ENCODE measurements at places on chromosomes 2 and 18.

GRCh38 chr18:64791236-64791635 lies 642.3 kb upstream of the LINC00305 start:
- no peak for DNase-seq

DNA sequence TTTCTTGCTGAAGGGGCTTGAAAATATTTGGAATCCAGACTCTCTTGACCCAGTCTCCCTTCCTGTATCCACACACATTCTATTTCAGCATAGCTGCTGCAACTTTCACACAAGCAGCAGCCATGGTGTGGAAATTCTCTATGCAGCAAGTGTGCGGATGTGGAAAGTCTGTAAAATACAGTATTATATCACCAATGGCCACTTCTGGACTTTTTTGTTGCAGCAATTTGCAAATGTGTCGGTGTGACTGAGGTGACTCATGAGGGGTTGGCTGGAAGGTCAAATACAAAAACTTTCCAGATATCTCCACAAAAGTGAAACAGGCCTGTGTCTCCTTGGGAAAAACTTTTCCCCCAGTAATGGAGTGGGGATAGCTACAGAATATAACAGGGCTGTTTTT lies 299.3 kb upstream of the GYPC start:
- no peak for DNase-seq

GRCh38 chr2:233482616-233483015 lies 84.0 kb downstream of the USP40 start:
- DNase-seq, result no peak

DNA sequence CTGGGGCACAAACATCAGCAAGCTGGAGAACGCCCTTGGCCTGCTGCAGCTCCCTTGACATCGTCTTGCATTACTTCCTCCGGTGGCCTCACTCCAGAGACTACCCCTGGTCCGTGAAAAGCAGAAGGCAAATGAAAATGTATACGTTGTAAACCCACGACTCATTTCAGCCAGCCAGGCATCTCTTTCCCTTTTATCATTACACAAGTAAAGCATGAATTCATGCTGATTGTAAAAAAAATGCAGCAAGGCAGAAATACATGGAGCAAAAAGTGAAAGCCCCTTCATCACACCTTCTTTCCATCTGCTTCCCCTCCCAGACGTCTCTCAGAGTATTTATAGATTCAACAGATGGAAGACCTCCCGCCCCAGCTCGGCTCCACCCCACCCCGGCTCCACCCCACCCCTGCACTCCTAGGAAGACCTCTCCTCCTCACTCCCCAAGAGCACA lies 41.6 kb upstream of the RALBP1 start:
- DNase-seq, result no peak

- no peak for DNase-seq
Observed at GRCh38 chr2:28433935-28434599, 41.4 kb downstream of the FOSL2 start.

DNA sequence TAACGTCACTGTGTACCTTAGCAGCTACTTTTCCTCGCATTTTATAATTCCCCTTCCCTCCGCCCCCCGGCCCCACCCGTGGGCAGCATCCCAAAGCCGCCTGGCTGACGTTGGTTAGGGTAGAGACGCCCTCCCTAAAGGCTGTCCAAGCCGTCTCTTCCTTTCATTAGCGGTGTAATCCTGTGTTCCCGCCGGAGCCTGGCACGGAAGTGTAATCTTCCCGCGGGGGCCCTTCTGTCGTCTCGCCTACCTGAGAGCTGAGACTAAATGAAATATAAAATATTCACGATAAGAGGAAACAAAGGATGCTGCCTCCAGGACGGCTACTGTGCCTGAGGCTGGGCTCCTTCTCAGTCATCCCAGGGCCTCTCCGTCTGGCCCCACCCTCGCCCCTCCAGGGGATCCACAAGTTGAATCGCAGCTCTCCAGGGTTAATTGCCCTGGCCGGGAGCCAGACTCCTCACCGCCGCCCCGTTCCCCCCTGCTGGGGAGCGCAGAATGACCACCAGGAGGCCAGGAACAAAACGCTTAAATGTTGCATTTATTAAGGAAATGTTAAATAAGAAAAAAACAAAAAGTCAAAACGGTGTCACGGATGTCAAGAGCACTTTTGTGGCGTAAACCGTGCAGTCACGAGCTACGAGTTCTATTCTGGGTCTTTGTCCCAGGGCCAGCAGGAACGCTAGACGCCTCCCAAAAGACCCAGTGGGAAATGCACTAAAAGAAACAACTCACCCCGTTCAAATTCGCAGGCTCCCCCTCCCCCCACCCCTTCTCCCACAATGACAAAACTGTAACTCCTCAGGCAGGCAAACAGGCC lies 1.5 kb downstream of the RPRM start:
- DNase-seq, result no peak
